ENCODE measurements at places on chromosomes 2 and 18. TPM values are rescaled to one million over a fixed set of nuclear protein-coding genes. Genes with fewer than 3 reads are reported as not detected.

RMDN2 gene
- total RNA-seq, result 6.2 TPM

ARHGAP15 gene
- 4.2 TPM for total RNA-seq

DNA sequence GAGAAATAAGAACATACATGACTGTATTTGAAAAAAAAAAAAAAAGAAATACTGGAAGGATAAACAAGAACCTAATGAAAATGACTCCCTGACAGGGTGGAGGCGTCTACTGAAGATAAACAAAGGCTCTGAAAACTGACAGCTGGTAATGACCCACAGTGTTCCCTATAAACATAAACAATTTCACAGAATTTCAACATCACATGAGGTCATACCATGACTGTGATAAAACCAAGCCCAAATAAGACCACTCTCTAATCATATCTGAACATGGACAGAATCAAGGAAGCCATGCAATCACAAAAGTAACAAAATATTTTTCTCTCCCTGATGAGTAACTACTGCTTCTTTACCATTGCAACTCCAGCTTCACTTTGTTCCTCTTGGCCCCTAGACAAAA lies 159.3 kb downstream of the FAM124B start:
- DNase-seq, result no peak

GRCh38 chr2:134127496-134127895 lies 126.4 kb upstream of the MGAT5 start:
- no peak for DNase-seq

- no peak for DNase-seq
Measured at GRCh38 chr18:8735274-8735673, 29.9 kb downstream of the MTCL1 start.

TTN gene
- 3,610 TPM for total RNA-seq

GRCh38 chr18:38007676-38008330 lies 442.2 kb upstream of the CELF4 start:
- no peak for DNase-seq

DNA sequence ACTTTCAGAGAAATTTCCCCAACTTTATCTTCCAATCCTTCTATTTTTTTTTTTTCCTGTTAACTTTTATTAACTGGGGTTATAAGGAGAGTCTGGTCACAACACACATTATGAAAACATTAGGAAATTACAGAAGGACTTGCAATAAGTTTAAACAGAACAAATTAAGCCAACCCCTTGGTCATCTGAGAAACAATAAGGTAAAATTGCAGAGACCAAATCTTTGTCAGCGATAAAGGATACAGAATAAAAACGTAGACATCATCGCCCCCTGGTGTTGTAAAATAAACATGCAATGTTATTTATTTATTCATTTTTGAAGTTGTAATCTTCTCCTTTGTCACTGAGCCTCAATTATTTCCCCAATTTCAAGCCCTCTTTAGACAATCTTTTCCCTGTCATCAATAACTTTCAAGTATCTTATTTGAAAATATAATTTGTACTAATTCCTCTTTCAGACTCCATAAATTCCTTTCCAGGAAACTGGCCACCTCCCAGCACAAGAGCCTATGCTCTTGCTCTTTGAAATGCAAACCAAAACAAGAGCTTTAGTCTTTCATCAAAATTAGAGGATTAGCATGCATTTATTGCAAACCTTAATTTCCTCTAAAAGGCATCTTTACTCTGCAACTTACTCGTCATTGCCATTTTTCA lies 19.5 kb downstream of the G6PC2 start:
- DNase-seq, result no peak

- no peak for DNase-seq
Measured at GRCh38 chr2:14998546-14998945, 366.0 kb downstream of the LRATD1 start.

HOXD8 gene
- 0.92 TPM for total RNA-seq

DNA sequence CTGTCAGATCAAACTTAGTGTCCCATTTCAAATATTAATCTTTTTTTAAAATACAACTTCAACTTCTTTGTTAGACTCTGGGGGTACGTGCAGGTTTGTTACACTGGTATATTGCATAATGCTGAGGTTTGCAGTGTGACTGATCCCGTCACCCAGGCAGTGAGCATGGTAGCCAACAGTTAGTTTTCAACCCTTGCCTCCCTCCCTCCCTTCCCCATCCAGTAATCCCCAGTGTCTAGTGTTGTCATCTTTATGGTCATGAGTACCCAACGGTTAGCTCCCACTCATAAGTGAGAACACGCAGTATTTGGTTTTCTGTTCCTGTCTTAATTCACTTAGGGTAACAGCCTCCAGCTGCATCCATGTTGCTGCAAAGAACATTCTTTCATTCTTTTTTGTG lies 23.9 kb downstream of the NOL10 start:
- no peak for DNase-seq

DNA sequence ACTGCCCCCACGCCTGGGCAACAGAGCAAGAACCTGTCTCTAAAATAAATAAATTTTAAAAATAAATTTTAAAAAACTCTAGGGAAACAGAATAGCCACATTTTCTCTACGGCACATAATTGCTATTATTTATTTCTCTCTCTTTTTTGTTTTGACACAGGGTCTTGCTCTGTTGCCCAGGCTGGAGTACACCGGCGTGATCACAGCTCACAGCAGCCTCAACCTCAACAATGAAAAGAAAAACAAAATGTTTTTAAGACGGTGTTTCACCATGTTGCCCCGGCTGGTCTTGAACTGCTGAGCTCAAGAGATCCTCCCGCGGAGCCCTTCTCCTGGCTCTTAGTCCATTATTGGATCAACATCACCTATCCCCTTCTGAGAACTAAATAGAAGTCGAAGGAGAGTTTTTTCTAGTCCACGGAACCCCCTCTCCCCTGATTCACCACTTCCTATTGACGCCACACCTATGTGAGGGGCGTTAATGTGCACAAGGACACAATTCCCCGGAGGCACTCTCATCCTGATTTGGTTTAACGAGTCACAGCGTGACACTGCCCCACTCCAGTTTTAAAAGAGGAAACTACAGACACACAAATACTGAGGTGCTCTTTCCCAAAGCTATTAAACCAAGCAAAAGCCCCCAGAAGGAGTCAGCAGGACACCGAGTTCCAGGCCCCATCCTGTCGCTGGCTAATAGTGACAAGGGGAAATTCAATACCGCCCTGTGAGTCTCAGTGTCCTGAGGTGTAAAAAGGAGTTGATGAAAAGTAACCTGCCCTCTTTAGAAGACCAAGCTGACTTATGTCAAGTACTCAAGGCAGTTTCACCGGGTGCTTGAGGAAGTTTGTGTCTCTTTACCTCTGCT lies 1.1 kb downstream of the NPC1 start:
- no peak for DNase-seq

GRCh38 chr2:74267068-74267467 lies 68.7 kb downstream of the MTHFD2 start:
- DNase-seq, result no peak

DNA sequence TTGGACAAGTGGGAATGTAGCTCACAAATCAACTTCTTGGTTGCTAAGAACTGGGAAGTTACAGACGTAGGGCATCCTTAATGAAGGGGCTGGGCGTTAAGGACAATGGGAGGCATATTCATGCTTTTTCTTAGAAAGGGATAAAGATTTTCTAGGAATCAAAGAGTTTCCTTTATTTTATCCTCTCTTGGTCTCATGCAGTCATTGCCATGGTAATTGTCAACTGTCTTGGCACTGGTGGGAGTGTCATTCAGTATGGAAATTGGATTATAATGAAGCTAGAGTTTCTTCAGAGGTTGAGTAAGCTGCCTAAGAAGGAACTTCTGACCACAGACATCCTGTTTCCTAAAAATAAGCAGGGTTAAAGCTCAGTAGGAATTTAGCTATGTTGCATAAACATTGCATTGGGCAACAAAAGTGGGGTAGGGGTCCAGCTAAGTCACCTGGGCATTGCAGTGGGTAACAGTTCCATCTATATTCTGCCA lies 114.0 kb downstream of the LYPD6B start:
- no peak for DNase-seq

IL36B gene
- not detected for total RNA-seq

REG1B gene
- total RNA-seq, result not detected

DNA sequence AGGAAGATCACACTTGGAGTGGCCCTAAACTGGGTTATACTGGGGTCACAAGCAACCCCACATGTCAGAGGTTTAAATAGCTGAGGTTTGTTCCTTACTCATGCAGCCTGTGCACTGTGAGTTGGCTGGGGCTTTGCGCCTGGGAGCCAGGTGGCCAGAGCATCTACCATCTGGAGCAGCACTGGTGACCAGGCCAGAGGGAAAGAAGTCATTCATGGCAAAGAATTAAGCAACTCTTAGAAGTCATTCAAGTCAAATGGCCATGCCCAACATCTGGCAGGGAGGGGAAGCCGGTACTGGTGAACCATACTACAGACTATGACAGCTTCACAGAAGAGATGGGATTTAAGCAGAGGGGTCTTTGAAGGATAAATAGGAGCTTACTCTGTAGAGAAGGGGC lies 90.7 kb downstream of the POLR1A start:
- DNase-seq, result no peak

DNA sequence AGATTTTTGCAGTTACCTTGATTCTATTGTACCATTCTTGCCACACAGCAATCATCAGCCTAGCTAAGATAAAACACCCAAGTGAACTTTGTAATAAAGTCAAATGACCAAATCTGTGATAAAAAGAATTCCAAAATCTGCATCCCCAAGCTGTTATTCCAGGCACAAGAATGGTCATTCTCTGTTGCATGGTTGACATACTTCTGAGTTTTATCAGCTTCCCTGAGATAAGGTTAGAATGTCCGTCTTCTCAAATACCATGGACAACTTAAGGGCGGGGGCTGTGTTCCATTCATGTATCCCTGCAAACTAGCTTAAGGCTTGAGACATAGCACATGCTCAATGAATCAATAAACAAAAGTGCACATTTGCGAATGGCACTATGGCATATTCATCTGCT lies 8.1 kb upstream of the BMP10 start:
- no peak for DNase-seq

GRCh38 chr2:55776966-55777365 lies 83.3 kb upstream of the PNPT1 start:
- DNase-seq, result no peak

POTEI gene
- not detected for total RNA-seq

REG3G gene
- total RNA-seq, result not detected

- DNase-seq, result no peak
Measured at GRCh38 chr2:220043155-220043989, 415.9 kb downstream of the SLC4A3 start.

ANKRD53 gene
- total RNA-seq, result 0.92 TPM

GRCh38 chr2:117918608-117919007 lies 95.3 kb downstream of the CCDC93 start:
- no peak for DNase-seq

FTCDNL1 gene
- total RNA-seq, result 2.0 TPM

DNA sequence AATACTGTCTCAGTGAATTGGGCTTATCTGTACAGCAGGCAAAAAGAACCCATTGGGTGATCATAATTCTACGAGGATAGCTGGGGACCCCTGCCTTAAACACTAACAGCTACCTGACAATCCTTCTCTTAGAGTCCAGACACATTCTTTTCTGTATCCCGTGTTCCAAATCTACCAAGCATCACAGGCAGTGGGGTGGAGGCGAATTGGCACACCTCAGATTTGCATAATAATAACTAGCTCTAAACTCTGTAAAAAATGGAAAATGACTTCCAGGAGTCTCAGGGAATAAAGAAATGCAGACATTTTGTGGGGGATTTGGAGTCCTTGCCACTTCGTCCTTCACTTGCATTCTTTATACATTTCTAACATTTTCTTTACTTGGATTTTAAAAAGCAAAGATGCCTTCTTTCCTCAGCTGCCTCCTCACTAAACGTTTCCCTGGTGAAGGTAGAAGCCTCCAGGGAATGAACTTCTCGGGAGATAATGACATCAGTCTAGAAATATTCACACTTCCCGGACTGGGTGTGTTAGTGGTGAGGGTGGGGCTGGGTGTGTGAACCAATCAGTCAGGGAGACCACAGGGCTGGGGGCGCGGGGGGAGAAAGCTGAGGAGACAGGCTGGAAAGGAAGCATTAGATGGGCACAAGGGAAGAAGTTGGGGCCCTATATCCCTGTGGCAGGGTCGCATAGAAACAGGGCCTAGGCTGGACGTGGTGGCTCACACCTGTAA lies 59.1 kb upstream of the BOD1L2 start:
- DNase-seq, result no peak

COBLL1 gene
- 17.0 TPM for total RNA-seq

GRCh38 chr2:200968735-200969134 lies 5.3 kb upstream of the ORC2 start:
- DNase-seq, result no peak

PRKAG3 gene
- total RNA-seq, result 0.12 TPM

DNA sequence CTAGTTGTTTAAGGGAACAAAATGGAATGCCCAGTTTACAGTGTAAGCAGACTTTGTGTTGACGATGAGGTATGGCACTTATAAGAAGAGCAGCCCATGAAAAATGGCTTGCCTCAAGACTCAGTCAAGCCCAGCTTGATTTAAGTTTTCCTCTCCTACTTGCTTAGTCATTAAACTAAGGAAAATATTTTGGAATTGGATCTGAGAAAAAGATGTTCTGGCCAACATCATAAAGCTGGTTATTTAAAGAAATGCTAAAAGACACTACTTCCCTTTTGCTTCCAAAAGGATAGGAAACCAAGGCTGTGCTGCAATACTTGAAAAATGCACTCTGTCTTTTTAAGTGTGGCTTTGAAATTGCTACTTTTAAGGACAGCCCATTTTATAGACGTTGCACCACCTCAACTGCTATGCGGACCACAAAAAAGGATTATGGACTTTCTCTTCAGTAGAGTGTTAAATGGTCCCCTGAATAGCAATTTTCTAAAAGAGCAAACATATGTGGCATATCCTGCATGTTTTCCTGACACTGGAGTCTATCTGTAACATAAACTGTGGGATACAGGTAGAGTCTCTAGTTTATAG lies 32.1 kb downstream of the CCDC141 start:
- DNase-seq, result no peak

KCNG3 gene
- total RNA-seq, result not detected

HOXD4 gene
- total RNA-seq, result 0.22 TPM

NAB1 gene
- 19.7 TPM for total RNA-seq
